Liver (tissue), 10 donors: ENCODE measurements at places on chromosomes 11 and 22. TPM values are rescaled to one million over a fixed set of nuclear protein-coding genes. Genes with fewer than 3 reads are reported as not detected.
A peak's percentile ranks its signal among the peaks of the same experiment; 100 is the strongest.

DNA sequence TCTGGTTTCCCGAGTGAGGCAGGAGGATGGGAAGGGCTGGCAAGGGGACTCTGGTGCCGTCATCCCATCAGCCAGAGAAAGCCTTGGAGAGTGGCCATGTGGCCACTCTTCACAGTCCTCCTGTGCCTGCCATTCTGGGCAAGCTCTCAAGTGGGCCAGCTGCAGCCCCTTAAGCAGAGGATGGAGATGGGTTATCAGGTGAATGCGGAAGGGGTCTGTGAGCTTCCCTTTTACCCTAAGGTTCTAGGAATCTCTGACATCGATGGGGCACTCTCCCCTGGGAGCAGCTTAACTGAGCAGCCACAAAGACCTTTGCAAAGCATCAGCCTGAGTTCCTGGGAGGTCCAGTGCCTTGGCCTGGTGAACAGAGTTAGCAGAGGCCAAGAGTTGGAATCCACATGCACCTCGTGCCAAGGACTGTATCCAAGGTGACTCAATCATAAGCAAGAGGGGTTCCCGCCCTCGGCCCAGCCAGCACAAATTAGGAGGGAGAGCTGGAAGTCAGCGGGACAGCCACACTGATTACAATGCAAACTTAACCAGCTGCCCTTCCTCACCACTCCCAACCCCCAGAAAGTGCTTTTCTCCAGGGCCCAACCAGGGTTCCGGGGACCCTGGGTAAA lies 193.6 kb downstream of the BUD13 start:
- no peak for DNase-seq

DNA sequence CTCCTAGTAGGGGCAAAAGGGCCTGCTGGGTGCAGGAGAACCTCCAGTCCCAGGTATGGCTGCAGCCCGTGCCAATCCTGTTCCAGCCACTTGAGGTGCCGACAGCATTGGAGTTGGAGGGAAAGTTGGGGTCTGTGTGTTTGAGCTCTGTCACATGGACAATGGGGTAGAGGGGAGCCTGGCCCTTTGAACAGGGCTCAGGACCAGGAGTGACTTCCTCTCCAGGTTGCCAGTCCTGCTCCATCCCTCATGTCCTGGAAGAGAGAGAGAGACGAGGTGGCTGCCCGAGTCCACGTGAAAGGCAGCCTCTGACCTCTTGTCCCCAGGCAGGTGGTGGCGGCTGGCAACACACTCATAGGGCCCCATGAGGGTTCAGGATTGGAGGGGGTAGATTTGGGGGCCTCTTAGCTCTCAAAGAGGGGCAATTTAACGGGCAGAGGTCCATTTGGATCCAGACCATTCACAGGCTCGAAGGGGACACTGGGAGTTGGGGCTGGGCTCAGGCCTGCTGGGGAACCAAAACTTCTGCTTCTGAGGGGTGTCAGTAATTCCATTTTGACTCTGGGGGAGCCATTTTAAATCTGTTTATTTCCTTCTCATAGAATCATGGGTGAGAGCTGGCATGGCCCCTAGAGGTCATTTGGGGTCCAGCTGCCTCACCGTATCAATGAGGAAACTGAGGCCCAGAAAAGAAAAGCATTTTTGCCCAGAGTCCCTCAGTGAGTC lies 4.1 kb downstream of the ADORA2A start:
- DNase-seq: no peak

DNA sequence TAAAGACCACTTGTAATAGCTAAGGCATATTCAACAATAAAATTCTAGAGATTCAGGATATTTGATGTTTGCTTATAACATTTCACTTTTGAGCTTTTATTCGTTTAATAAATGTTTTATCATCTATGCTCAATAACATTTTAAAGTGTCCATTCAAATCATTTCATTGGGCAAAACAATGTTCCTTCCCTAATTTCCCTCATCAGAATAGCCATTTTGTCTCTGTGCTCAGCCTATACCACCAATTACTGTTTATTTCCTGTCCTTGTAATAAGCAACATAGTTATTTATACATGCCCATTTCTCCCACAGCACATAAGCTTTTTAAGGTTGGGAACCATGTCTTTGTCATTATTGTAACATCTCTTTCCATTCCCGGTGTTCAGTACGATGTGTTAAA lies 1.3 kb upstream of the SC5D start:
- no peak for DNase-seq

DNA sequence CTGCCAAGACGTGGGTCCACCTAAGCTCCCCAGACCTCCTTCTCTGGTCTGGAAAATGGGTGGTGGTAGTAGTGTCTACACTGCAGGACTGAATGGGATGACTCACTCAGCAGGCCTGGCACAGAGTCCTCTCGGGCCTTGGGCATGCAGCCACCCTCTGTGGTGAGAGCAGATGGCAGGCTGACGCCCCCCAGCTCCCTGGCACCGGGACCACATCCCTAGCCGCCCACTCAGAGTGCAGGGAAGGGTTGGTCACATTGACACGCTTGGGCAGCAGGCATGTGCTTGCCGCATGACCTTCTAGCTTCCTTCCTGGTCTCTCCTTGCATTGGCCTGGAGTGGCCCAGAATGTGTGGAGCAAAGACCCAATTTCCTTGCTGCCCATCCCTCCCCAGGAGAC lies 30.7 kb upstream of the PRODH start:
- DNase-seq: no peak

- DNase-seq: no peak
Observed at GRCh38 chr11:47940904-47941649, 39.3 kb upstream of the PTPRJ start.

GRCh38 chr11:7595016-7595866 lies 78.1 kb downstream of the CYB5R2 start:
- no peak for DNase-seq

DNA sequence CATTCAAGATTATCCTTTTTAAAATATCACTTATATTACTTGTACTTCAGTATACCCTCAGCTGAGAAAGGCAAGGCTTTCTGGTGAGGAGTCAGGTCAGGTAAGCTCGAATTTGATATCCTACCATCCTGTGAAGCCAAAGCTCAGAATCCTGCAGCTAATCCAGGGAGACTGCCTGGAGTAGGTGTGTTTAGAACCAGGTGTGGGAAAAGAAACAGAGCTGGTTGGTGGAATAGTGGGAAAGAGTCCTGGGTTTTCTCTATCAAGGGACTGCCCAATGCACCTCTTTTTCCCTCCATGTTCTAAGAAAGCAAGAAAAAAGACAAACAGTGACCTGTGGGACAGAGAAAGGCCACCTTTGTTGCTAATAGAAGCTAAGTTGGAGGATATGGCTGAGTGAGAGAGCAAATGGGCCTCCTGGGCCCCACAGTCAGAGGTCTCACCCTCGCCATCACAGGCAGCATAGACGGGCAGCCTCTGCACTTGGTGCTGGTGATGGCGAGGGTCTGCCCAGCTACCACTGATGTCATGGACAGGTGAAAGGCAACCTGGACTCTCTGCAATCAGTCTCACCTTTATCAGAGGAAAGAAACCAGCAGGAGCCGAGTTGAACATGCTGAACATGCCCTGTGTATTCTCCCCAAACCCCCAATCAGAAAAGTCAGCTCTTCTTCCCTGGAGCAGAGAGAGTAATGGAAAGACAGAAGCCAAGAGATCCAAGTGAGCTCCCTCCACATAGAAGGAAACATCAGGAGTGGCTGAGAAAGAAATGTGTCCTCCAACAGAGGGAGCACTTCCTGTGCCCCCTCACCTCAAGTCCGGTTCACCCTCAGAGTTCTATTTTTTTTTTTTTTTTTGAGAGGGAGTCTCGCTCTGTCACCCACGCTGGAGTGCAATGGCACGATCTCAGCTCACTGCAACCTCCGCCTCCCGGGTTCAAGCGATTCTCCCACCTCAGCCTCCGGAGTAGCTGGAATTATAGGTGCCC lies 491.3 kb downstream of the BUD13 start:
- DNase-seq: no peak

GRCh38 chr11:61911128-61911700 lies 6.2 kb downstream of the RAB3IL1 start:
- peak; percentile 26 for DNase-seq

GRCh38 chr11:5690736-5691135 lies 1.1 kb downstream of the TRIM22 start:
- no peak for DNase-seq

DNA sequence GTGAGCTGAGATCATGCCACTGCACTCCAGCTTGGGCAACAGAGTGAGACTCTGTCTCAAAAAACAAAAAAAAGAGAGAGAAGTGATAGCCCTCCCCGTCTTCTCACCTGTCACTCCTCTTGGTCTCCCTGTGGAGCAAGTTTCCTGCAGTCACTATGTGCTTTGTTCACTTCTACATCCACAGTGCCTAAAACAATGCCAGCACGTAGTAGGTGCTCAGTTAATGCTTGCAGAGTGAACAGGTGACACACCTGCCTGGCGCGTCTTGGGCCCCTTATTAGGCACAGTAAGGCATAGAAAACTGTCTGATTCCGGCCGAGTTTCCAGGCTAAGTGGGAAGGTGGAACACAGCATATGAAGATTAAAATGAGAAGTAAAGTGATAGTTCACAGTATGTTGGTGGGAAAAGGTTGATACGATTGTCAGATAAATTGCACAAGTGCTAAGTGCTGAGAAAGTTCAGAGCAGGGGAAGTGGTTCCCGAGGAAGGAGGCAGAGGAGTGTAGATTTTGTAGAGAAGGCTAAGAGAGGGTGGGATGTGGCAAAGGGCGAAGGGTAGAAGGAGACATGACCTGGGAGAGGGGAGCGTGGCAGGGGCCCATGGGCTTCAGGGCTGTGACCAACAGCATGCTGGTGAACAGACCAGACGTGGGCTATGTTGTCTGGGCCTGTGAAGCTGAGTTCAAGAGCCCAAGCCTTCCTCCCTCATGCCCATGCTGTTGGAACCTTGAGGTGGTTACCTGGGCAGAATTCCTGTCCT lies 41.9 kb downstream of the BCR start:
- DNase-seq: no peak

GRCh38 chr22:20940904-20941385 lies 23.7 kb downstream of the CRKL start:
- no peak for DNase-seq

- DNase-seq: no peak
Observed at GRCh38 chr22:23478175-23478574, 101.9 kb downstream of the IGLL1 start.

- DNase-seq: no peak
Observed at GRCh38 chr22:44765571-44766285, 13.4 kb downstream of the ARHGAP8 start.

DNA sequence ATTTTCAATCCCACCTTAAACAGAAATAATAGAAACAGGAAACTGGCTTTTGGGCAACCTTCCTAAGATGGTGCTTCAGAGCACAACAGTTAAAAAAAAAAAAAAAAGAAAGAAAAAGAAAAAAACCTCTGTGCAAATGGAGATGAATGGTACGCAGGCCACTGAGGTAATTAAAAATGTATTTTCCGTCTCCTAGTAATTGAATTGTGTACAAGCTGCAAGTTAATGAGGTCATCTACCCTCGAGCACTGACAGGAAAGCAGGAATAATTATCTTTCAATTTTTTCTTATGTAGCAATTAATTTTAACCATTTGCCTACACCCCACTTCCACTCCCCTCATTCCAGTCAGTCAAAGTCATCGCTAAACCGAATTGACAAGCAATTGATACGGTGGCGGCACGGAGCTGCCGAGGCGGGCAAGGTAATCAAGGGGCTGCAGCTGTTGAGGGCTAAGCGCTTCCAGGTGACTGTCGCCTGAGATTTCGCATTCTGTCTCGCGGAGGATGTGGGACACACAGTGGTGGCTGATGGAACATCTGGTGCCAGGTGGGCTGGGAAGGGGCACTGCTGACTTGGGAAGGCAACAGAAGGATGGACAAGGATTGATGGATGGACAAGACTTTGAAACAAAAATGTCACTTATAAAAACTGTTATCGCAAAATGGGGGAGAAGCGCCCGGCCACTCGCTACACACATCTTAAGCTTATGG lies 109.4 kb downstream of the RCN1 start:
- DNase-seq: no peak

GRCh38 chr22:37426706-37427134 lies 559 bp downstream of the ELFN2 start:
- DNase-seq: no peak

DNA sequence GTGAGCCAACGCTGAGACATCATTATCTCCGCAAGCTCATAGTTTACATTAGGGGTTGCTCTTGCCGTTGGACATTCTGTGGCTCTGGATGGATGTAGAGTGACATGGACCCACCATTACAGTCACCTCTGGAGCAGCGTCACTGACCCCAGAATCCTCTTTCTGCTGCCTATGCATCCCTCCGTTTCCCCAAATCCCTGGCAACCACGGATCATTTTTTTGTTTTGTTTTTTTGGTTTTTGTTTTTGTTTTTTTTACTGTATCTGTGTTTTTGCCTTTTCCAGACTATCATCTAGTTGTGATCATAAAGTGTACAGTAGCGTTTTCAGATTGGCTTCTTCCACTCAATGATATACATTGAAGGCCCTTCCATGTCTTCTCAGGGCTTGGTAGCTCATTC lies 4.0 kb downstream of the PARVB start:
- no peak for DNase-seq

- no peak for DNase-seq
Observed at GRCh38 chr11:73234471-73235181, 16.5 kb downstream of the P2RY2 start.

DNA sequence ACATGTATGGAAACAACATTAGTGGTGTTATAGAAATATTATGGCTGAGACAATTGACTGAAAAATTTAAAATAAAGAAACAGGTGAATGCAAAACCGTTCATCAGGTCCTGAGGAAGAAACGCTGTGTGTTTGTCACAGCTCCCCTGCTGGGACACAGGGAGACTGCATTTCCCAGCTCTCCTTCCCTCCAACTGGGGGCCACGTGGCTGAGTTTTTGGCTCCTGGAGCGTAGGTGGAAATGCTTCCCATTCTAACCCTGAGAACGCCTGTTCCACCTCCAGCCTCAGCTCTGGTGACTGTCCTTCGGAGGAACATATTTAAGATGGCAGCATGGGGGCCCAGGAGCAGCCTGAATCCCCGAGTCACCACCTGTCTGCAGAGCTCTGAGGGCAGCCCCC lies 398.6 kb downstream of the BRD1 start:
- DNase-seq: no peak

GRCh38 chr11:128520206-128520887 lies 67.0 kb downstream of the ETS1 start:
- no peak for DNase-seq

- DNase-seq: no peak
Observed at GRCh38 chr11:73467505-73467904, 91.3 kb downstream of the RELT start.

DNA sequence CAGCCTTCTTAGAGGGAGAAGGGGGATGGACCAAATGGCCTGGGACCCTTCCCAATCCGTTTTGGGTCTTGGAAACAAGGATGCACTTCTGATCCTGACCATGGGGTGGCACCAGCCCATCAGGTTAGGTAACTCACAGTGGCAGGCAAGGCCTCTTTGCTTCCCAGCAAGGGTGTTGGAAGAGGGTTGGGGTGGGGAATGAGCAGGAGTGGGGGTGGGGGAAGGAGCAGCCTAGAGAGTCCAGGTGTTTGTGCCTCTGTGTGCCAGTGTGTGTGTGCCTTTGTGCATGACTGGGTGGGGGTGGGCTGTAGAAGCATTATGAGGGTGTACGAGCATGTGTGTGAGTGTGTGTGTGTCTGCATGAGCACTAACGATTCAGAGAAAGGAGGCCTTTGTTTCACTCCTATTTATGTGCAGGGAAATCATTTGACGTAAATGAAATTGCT lies 213.1 kb downstream of the INSC start:
- peak; percentile 46 for DNase-seq

- no peak for DNase-seq
Observed at GRCh38 chr22:49866134-49866533, 12.5 kb downstream of the ZBED4 start.

- DNase-seq: no peak
Observed at GRCh38 chr11:69800278-69800677, 18.9 kb downstream of the FGF3 start.

ACTN3 gene
- total RNA-seq: not detected

C11orf65 gene
- total RNA-seq: 0.75 TPM

SCGB1A1 gene
- total RNA-seq: not detected

SPI1 gene
- 14.2 TPM for total RNA-seq

CARNS1 gene
- 0.05 TPM for total RNA-seq
